CD4-positive, alpha-beta T cell treated with Interleukin-10 for 1 hour (primary cell): ENCODE measurements at places on chromosomes 6 and 20.

DNA sequence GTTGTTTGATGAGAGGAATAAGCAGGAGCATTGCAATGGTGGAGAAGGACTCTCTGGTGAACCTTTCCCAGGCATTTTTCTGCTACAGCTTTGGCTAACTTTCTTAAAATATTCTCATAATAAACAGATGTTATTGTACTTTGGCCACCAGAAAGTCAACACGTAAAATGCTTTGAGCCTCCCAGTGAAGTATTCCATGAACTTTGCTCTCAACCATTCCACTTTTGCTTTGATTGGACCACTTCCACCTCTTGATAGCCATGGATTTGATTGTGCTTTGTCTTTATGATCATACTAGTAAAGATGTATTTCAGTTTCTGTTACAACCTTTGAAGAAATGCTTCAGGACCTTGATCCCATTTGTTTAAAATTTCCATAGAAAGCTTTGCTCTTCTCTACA, 241.1 kb downstream of the TENT5A start:
- no peak for DNase-seq

- no peak for DNase-seq
Measured at GRCh38 chr6:47073125-47074110, 31.3 kb upstream of the ADGRF1 start.

DNA sequence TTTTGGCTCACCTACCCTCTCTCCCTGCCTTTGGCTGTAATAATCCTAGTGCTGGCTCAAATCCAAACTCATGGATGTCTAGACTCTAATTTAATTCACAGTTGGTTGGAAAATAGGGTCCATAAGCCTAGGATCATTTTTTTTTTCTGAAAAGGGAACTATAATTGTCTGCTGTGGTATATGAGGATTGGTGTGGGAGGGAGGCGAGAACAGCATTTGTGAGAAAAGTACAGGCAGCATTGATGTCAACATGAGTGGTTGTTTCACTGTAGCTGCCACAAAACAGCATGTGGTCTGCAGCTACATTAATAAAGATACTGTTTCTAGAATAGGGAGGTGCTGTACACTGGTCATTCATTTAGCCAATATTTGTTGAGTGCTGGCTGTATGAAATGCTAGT, 18.6 kb upstream of the POLR1H start:
- DNase-seq = no peak

- DNase-seq = no peak
Measured at GRCh38 chr6:137765059-137765458, 102.0 kb upstream of the TNFAIP3 start.

GRCh38 chr6:165800337-165800736, 137.3 kb upstream of the PDE10A start:
- DNase-seq = no peak

DNA sequence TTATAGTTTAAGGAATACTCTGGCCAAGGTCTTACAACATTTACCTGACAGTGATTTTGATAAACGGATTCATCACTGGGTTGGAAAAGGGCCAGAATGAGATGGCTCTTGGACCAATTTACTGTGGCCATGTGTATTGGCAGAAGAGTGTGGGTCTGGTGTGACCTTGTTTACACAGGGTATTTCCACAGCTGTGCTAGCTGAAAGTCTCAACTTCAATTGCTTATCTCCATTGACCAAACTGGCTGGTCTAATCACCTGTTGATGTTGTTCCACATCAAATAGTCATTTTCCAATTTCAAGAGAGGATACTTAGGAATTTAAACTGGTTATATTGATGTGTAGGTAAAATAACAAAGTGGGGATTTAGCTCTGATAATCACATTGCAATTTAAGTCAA, 501.6 kb upstream of the MAP3K7 start:
- DNase-seq = no peak

- no peak for DNase-seq
Measured at GRCh38 chr6:144437105-144437504, 152.0 kb downstream of the UTRN start.

DNA sequence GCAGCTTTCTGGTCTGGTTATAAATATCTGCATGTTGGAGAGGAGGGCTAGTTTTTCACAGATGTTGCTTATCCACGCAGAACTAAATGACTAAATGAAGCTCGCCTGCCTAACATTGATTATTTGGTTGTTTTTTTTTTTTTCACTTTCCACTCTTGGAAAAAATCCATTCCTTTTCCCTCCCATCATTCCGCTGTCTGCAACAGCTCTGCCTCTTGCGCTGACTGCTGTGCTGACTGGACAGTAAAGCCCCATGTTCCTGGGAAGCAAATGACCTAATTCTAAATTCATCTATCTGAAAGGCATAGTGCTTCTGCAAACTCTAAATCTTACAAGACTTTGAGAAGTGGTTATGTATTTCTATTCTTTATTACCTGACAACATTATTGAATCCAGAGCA, 255.5 kb upstream of the PLN start:
- no peak for DNase-seq

- DNase-seq = no peak
Measured at GRCh38 chr6:157386454-157386853, 5.5 kb downstream of the ZDHHC14 start.

DNA sequence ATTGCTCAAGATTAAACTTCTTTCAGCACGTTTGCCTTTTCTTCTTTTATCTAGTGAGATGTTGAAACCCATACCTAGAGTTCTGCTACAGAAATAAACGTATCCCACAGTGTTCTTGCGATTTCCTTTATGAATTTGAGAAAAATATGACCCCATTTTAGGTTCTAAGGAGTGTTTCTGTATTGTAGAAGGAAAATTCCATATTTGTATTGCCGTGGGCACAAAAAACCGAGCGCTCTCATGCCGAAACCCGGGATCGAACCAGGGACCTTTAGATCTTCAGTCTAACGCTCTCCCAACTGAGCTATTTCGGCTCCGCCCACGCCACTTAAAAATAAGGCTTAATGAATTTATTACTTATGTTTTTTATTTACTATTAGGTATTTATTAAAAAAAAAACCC, 23.7 kb downstream of the ZNF311 start:
- DNase-seq = peak; percentile 88

DNA sequence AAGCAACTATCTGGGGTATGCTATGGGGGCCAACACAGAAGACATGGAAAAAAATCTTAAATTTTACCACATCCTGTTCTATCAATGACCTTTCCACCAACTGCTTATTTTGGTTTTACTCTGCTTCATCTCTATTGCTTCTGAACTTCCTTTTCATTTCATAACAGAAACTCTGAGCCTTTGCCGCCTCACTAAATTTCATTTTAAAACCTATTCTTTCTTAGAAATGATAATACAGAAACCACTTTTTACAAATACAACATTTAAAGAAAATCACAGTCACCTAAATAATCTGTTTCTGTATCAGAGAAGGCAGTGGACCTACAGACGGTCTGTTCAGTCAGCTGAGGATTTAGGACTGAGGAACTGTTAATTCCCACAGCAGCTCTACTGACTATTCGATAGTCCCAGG, 117.5 kb downstream of the KCNQ5 start:
- no peak for DNase-seq

DNA sequence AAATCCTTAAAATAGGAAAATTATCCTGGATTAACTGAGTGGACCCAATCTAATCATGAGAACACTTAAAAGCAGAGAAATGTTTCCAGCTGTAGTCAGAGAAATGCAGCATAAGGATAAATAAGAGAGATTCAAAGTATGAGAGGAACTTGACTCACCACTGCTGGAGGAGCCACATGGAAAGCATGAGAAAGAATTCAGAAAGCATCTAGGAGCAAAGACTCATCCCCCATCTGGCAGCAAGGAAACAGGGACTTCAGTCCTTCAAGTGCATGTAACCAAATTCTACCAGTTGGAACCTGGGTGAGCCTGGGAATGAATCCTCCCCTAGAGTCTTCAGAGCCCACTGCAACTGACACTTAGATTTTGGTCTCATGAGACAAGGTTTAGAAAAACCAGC, 33.7 kb downstream of the RNF146 start:
- no peak for DNase-seq

DNA sequence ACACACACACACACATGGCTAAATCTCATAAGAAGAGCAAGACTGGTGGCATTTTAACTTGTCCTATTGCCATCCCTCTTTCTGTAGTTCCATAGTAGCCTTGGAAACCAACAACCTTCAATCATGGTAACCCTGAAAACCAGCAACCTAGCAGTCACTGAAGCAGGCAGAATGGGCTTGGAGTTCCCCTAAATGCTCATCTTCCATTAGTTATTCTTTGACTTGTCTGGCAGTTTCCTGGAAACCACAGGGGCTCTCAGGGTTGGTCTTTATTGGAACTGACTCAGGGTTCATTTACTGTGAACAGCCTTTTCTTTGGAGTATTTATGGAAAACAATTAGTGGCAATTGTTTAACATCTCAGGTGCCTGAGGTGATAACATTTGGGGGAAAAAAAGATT, 19.4 kb upstream of the BRPF3 start:
- DNase-seq = no peak

DNA sequence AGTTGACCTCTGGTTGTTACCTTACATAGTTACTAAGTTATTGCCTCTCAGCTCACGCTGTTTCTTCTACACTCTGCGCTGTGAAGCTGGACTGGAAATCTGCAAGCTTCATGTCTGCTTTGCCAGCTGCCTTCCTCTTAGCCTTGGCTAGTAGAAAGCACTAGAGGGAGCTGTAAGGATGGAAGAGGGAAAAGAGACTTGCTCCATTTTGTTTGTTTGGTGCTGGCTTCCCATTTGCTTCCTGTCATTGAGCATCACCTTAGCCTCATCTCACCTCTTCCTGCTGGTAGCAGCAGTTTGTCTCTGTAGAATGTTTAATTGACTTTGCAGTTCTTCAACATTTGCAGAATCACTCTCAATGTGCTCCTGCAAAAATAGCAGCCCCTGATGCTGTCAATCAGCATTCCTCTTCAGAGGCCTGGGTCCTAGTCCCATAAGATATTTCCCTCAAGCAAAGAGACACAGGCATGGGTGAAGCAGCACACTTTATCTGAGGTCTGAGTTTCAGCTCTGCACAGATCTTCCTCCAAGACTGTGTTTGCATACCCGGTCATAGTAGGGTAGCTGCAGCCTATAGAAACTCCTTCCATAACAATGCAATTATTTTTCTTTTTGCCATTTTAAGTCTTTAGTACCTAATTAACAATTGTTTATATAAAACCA, 302.2 kb upstream of the EPHA7 start:
- DNase-seq = no peak

DNA sequence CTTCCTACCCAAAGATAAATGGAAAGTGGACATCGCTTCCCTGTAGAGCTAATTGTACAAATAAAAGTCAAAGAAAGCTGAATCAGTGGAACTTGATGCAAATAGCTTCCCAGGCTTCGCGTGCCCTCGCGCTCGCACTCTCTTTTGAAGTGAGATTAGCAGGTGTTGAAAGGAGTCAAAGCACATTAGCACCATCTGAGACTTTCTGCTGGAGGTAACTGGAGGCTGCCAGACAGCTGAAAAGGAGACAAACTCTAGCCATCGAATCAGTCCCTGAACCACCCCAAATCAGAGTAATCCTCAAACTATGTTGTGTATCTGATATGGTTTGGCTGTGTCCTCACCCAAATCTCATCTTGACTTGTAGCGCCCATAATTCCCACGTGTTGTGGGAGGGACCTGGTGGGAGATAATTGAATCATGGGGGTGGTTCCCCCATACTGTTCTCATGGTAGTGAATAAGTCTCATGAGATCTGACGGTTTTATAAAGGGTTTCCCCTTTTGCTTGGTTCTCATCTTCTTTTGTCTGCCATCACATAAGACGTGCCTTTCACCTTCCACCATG, 23.7 kb downstream of the SULF2 start:
- no peak for DNase-seq

DNA sequence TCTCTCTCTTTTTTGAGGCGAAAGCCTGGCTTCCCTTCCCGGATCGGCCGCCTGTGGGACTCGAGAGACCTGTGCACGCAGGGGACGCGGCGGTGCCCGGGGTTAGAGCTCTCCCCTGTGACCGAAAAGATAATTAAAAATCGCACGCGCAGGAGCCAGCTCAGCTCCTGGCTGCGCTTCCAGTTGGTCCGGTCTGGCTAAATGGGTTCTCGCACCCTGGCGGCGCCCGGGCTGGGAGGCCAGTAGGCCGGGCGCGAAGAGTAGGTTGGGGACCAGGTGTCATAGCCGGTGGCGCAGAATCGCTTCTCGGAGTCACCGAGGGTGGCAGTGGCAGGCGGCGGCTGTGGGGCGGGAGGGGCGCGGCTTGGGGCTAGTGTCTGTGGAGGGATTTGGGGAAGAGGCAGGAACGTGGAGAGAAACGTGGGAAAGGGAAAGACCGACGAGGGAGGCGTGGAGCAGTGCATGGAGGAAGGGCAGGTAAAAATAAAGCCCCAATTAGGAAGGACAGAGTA, 41.9 kb upstream of the SUPT3H start:
- peak; percentile 64 for DNase-seq

DNA sequence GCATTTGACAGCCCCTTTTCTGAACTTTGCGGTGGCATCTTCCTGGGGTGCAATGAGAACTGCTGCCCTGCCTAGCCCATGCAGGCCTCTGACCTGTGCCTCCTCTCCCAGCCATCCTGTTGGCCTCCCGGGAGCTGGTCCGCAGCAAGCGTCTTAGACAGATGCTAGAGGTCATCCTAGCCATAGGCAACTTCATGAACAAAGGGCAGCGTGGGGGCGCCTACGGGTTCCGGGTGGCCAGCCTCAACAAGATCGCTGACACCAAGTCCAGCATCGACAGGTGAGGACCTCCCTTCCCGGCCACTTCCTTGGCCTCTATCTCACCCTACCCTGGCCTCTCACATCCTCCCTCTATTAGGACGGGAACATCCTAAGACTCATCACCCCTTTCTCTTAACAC, 37.6 kb downstream of the MOCS1 start:
- no peak for DNase-seq

GRCh38 chr6:34462551-34462971, 3.3 kb upstream of the PACSIN1 start:
- no peak for DNase-seq

DNA sequence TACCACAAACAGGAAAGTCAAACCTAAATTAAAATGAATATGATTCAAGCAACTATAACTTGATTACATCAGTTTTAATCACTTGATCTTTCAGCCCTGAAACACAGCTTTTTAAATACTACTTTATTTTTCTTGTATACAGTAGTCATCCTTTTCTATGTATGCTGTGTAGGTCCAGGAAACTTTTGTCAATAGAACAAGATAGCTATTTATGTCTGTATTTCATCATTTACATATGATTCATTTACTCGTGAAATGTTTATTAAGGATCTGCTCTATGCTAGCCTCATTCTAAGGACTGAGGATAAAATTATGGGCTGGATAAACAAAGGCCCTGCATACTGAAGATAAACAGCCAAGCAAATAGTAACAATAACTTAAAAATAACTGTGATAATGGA, 930.2 kb downstream of the TFAP2A start:
- DNase-seq = no peak

GRCh38 chr6:144804246-144804790, 519.2 kb downstream of the UTRN start:
- DNase-seq = no peak

- no peak for DNase-seq
Measured at GRCh38 chr6:150324044-150324443, 44.8 kb upstream of the IYD start.

- no peak for DNase-seq
Measured at GRCh38 chr6:86820750-86821149, 116.6 kb upstream of the HTR1E start.

DNA sequence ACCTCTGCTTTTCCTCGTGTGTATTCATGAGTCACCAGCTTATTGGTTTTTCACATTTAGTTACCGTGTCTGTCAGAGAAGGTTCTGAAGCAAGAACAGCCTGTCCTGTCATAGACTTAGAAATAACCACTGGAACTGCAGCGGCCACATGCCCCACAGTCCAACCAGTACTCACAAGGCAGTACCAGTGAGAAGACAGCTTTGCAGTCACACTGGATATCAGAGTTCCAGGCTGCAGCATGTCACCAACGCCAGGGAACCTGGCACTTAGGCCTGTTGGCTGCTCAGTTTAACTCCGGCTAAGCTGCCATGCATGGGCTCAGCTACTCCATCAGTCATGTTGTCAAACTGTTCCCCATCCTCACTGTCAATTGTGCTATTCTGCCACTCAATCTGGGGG, 40.1 kb downstream of the ADNP start:
- DNase-seq = no peak
